Liver (tissue), 10 donors: ENCODE measurements at places on chromosomes 3 and 15.

GRCh38 chr15:78536134-78536533, 4.1 kb upstream of the PSMA4 start:
- DNase-seq, result no peak

DNA sequence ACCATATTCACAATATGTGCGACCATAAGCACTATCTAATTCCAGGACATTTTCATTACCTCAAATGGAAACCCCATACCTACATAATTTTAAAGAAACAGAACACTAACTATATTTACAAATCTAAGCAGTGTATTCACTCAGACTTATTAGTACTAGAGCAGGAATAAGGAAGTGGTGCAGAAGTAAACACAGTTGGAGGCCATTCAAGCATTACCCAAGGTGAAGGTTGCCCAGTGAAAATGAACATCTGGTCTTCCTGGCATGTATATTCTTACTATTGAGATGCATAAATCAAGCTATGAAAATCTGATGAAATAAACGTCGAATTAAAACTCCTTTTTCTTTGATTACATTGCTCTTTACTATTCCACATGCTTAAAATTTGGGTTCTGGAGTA, 78.9 kb upstream of the TTC14 start:
- no peak for DNase-seq

DNA sequence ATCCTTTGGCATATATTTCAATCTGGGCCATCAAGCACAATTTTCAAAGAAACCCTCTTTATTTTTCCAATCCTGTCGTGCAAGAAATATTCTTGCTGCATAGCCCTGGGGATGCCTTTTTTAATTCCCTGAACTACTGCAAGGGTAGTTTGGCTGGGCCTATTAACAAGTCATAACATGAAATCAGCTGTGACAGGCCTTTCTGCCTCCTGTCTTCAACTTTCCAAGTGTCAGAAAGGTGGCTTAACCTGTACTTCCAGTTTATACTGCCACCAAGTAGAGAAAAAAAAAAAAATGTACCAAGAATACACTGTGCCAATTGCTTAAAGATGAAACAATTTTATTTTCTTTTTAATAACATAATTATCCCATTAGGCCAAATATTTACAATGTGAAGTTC, 32.4 kb upstream of the SPPL2A start:
- DNase-seq, result no peak

DNA sequence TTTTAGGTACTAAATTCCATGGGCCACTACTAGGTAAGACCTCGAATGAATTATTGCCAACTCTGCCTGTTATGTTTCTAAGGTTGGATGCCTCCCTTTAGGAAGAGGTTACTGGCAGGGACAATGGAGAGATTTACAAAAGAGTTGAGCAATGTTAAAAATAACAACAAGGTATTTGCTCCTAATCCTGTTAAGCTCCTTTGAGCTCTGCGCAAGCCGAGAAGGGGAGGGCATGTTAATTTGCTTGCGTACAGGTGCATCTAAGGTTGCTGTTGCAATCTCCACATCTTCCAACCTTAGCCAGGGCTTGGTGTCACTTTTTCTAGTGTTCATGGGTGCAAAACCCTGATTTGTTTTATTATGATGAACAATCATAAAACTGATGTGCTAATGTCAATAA, 161.5 kb upstream of the TPM1 start:
- no peak for DNase-seq

- no peak for DNase-seq
These were observed 884.8 kb downstream of the FHIT start for GRCh38 chr3:60366486-60366885.

- DNase-seq, result no peak
These were observed 20.4 kb downstream of the TMEM43 start for GRCh38 chr3:14145236-14145635.

DNA sequence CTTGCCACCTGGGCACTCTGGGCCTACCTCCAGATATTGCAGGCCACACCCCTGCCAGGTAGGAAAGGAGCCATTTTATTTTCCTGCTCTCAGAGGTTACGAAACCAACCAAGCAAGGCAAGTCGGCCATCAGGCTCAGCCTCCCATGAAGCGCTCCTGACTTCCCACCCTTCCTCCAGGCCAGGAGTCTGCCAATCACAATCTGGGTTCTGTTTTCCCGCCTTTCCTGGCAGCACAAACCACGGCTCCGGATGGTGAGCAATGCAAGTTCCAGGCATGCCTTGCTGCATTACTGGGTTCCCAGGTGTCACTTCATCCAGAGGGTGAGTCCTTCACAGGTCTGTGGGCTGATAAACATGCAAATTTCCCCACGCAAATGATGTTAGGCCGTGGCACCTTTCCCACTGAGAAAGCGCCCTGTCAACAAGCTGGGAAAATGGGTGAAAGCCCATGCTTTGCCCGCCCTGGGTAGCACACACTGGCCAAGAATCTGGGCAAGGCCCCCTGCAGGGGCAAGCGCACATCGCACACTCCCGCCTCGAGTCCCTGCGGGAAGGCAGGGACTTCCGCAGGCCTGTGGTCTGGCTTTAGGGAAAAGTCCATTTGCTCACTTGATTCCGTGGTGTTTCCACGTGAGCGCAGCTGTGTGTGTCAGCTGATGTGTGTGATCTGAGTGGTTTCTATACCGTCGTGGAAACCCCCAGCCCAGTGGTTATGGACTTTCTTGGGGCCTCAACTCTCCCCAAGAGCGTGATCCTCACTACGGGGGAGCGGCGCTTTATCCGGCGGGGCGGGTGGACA, 61.6 kb upstream of the RYK start:
- no peak for DNase-seq

DNA sequence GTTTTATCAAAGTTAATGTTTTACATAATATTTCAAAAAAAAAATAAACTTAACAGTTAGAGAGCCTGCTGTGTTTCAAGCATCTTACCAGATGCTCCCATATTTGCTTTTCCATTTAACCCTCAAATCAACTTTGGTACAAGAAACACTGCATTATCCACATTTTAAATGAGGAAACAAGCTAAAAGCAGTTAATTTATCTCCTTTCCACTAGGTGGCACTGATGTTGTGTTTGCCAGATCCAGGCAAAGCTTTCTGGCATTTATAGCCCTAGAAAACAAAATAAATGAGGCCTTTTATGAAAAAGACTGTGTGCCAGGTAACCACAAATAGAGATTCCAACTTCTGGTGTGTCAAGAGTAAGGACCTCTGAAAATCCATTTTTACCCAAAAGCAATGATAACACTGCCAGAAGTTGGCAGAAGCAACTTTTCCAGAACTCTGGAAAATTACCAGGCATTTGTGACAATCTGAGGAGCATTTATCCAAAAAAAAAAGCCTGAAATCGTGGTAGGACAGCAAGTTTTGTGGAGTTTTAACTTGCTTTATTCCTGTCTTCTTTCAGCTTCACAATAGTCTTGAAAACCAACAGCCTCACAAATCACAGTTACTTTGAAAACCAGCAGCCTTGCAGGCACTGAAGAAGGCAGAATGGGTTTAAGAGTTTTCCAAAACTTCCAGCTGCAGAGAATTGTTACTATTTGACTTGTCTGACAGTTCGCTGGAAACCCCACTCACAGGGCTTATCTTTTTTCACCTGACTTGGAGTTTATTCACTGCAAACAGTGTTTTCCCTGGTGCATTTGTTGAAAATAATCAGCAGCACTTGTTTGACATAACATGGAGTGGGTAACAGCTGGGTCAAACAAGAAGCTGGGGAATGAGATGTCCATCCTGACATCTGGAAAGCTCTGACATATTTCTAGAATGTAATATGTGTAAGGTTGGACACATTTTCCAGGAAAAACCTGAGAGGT, 9.2 kb downstream of the FAM162A start:
- DNase-seq, result no peak

DNA sequence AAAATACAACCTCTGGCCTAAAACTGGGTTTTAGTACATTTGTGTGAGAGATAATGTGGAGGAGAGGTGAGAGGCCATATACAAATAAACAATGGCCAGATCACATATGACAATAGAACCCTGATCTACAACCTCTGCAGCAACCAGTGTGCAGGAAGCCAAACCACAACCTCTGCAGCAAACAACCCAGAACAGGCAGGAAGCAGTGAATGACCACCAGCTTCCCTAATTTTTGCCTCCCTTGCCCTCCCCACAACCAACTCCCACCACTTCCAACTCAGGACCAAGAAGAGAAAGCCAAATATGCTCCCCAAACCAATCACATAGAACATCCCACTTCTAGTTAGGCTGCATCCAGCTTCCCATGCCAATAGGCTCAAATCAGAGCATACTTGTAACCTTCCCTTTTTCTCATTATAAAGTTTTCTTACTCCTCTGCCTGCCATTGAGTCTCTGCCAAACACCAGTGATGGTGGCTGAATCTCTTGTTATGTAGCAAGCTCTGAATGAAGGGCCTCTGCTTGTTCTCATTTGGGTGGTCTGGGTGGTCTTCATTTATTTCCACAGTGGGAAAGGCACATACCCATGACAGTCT, 102.6 kb upstream of the GAP43 start:
- DNase-seq, result no peak

GRCh38 chr15:71254491-71254890, 139.2 kb downstream of the THSD4 start:
- DNase-seq, result no peak

DNA sequence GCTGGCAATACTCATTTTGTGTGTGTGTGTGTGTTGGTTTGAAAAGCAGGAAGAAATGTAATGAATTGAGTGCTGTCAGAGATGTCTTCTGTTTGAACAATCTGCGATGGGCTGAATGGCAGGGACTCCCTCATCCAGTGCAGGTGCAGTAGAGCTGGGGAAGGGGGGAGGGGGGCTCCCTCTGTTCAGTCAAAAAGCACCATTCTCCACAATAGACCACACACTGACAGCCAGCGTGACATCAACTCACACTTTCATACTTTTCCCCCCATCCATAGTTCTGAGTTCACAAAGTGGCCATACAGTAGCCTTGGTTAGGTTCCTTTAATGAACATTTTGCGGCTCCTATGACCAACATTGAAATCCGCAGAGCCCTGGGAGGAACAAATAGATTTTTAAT, 10.4 kb downstream of the SOX2 start:
- no peak for DNase-seq

DNA sequence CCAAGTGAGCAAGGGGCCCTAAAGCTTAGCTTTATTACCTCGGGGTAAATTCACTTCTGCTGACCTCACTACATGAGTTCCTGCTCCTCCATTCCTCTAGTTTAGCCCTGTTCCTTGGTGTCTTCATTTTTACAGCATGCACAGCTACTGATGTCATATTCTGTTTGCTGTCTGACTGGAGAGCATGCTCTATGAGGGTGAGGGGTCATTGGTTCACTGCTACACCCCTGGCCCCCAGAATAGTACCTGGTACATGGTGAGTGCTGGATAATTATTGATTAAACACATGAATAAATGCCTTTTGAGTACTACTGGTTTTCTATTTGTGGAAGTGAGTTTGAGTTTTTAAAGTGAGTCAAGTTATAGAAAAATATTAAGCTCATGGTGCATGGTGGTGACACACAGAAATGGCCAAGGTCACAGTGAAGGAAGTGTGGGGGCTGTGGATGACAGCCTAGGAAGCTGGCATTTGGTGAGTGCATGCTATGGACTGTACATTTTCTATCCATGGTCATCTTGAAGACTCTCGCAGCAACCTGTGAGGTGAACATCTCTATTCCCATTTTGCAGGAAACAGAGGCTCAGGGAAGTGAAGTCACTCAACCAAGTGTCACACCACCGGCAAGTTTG, 34.0 kb downstream of the RPLP1 start:
- DNase-seq, result no peak
